Adrenal gland (tissue), 19 donors: ENCODE measurements at places on chromosomes 3 and 15. TPM values are rescaled to one million over a fixed set of nuclear protein-coding genes. Genes with fewer than 3 reads are reported as not detected.

- no peak for DNase-seq
Observed at GRCh38 chr3:65588884-65589283, 449.8 kb downstream of the MAGI1 start.

DNA sequence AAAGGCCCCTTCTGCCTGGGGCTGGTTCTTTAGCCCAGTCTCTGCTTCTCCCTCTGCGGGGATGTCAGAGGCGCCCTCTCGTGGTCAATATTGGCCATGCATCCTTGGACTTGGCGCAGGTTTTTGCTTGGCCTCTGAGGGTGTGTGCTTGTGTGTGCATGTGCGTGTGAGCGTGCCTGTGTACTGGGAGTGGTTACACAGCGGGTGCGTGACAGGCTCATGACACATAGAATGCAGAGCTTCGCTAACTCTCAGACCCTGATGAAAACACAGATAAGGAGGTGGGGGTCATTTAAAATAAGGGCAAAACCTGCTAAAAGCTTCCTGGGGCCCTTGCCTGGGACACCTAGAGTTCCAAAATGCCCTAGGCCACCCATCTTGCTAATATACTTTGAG is 160.9 kb downstream of the SMAD6 start:
- peak; percentile 69 for DNase-seq

ALS2CL gene
- total RNA-seq, result 3.4 TPM

- no peak for DNase-seq
Observed at GRCh38 chr3:294581-294980, 98.0 kb downstream of the CHL1 start.

DNA sequence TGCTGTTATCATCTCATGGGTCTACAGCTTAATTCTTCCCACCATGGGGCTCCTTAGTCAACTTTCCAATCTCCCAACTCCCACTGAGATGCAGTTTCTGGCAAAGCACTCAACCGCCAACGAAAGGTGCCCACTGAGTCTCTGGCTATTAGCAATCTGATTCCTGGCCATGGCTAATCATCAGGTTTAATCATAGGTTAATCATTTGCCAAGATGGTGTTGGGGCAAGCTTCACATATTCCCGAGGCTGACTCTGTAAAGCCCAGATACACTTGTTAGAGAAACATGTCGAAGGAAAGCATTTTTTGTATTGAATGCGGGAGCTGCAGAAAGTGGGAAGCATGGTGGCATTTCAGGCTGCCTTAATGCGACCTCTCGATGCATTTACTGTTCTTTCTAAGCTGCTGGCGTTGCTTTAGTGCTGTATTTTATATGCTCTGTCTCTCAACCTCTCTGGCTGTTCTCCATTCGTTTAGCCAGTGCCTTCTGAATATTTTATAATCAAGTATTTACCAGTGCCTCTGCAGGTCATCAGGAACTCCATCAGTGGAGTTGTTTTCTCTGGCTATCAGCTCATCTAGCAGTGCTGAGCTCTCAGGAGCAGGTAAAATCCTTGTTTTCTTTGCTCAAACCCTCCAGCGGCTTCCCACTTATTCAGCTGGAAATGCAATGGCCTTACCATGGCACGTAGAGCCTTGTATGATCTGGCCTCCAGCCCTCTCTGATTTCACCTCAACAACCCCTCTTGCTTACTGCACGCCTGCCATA is 67.0 kb downstream of the EDEM1 start:
- DNase-seq, result no peak

DNA sequence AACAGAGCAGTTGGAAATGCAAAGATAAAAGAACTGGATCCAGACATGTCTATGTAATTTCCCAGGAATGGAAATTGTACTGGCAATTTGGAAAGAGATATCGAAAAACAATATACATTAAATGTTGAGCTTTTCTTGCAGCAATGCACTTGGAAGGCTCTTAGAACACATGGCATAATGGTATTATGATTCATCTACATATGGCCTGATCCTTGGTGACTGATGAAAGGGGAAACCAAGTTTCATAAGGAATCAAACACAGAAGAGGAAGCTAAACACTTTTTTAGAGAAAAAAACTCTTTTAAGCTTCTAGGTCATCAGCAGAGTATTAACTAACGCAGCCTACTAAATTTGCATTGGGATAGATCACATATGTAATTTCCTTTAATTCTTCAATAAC is 12.4 kb upstream of the GREM1 start:
- DNase-seq, result no peak

GRCh38 chr3:132980102-132980501 is 58.1 kb upstream of the TMEM108 start:
- DNase-seq, result no peak

DNA sequence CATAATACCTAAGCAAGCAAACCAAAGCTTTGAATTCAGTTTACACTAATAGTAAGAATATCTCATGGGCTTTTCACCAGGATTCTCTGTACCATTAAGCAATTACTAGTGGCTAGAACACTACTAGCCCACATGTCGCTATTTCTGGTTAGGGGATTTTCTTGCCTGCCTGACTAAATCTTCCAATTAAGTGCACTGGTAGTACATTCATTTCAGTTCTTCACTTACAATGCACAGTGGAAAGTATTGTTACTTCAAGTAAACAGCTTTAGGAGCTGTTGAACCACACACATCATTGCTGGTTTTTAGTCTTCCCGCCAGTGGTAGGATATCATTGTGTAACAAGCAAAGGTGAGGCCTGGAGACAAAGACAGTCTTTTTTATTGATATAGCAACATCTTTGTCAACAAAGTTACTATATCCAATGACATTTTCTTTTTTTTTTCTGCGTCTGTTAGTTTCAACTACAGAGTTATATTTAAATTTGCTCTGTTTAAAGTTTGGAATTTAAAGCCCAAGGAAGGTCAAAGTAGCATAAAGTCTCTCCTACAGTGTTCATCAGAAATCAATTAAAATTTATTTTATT is 826.8 kb upstream of the NR2F2 start:
- no peak for DNase-seq

DNA sequence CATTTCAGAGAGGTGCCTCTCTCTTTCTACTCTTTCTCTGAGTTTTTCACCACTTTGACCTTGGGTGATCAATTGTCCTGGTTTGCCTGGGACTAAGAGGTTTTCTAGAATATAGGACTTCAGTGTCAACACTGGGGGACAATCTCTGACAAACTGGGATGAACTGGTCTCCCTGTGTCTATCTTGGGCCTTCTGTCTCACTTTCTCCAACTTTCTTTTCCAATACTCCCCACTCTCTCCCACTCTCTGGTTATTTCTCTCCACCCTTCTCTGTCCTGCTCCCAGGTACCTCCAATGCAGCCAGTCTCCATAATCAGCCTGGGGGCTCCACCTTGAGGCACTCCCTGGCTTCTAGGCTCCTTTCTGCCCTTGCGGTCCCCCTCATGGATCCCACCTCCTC is 4.7 kb upstream of the ITGA11 start:
- DNase-seq, result no peak

GRCh38 chr15:100934726-100935125 is 15.6 kb downstream of the LRRK1 start:
- DNase-seq, result no peak

GRCh38 chr15:88649286-88649733 is 10.5 kb downstream of the ISG20 start:
- no peak for DNase-seq

HCN4 gene
- 0.06 TPM for total RNA-seq
